ENCODE measurements at places on chromosomes 1 and 21.

- DNase-seq = no peak
Observed at GRCh38 chr1:11505591-11506538, 26.9 kb downstream of the DISP3 start.

DNA sequence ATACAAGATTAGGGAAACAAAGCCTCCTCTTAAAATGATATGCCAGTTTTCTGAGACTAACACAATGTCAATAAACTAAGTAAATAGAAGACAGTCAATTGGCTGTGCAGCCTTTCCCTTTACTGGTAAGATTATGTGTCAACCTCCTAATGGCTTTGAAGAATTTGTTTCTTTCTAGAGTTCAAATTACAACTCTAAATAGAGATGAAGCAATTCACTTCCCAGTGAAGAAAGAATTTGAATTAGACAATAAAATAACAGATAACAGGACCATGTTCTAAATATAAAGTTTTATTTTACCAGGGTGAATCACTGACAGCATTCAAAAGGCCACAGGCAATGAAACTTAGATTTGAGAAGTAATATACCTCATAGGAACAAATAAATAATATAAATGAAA is 680.3 kb downstream of the PLA2G4A start:
- DNase-seq = no peak

GRCh38 chr1:157189986-157190982 is 52.1 kb upstream of the ETV3 start:
- no peak for DNase-seq

- DNase-seq = no peak
Observed at GRCh38 chr1:15719381-15720120, 16.5 kb upstream of the SLC25A34 start.

- no peak for DNase-seq
Observed at GRCh38 chr1:170214117-170215032, 68.6 kb downstream of the NTMT2 start.

- no peak for DNase-seq
Observed at GRCh38 chr1:4267381-4268261, 367.5 kb upstream of the C1orf174 start.

DNA sequence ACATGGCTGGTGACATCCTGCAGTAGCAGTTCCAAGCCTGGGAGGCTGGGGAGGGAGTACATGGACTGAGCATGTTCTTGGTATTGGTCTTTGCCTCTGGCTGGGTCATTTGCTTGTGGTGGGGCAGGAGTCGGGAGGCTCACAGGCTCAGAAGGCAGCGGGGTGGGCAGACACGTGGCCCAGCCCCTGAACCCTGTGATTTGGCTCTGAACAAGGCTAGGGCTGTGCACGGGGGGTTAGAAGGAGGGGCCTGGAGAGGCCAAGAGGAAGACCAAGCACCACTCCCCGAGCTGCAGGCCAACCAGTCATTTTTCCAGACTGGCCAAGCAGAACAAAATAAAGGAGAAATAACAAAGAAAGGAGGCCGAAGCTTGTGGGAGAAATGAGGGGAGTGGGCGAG is 9.7 kb upstream of the PRELP start:
- DNase-seq = no peak

DNA sequence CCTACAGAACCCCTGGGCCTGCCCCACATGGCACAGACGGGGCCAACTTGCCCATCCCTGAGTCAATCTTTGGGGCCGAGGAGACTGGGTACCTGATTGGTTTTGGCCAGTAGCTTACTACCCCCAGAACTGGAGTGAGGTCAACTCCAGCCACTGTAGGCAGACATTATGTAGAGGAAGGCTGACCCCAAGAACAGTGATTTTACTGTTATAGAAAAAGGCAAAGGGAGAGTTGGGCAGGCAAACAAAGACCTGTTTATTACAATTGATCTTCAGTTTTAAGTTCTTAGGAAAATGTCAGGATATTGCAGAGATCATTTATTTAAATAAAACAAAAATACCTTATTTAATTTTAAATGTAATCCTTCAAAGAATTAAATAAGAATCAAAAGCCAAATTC is 653.8 kb downstream of the NPHP4 start:
- DNase-seq = no peak

DNA sequence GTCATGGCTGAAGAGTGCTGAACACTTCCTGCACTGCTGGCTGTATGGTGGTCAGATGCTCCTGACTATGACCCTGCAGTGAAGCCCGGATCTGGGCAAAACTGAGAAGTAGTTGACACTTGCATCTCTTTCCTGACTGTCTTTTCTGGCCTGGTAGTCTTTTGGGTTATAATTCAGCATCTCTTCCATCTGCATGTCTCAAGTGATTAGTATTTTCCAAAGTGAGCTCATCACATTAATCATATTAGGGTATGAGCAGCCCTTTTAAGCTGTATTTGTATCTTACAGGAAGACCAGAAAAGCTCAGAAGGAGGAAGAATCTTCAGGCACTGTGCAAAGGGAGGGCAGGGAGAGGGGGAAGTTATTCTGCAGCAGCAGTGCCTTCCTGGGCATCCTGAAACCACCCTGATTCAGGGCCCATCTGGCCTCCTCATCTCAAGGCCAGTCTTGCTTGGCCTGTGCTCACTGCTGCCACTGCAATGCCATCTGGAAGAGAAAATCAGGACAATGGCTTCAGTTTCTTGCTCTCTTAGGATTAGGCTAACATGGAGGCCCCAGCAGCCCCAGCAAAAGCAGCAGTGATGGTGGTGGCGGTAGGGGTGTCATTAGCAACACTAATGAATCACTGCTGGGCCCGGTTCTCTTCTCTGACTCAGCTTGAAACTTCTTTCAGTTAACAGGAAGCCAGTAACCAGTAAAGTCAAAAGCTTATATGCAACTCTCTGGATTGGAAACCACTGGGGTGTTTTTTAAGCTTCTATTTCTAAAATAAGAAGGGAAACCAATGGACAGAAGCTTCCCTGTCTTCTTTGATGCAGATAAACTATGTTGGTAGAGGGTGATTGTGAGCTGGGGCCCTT is 63.3 kb upstream of the WDR26 start:
- peak; percentile 85 for DNase-seq

- DNase-seq = no peak
Observed at GRCh38 chr1:207024202-207025145, 8.1 kb downstream of the C1orf116 start.

DNA sequence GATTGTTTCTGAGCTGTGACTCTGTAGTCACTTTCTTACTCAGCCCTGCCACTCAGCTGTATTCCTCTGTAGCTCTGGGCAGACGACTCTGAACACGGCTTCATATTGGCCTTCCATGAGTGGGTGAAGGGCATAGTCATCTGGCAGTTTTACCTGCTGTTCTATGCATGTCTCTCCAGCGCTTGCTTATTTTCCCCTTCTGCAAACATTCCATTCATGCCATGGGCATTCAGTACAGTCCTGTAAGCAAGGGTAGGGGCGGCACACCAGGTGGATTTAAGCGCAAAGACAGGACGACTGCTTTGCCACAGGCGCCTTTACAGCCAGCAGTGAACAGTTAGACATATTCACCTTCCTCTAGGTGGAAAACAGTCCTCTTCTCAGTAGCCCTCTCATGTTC is 4.4 kb upstream of the WDR26 start:
- no peak for DNase-seq

DNA sequence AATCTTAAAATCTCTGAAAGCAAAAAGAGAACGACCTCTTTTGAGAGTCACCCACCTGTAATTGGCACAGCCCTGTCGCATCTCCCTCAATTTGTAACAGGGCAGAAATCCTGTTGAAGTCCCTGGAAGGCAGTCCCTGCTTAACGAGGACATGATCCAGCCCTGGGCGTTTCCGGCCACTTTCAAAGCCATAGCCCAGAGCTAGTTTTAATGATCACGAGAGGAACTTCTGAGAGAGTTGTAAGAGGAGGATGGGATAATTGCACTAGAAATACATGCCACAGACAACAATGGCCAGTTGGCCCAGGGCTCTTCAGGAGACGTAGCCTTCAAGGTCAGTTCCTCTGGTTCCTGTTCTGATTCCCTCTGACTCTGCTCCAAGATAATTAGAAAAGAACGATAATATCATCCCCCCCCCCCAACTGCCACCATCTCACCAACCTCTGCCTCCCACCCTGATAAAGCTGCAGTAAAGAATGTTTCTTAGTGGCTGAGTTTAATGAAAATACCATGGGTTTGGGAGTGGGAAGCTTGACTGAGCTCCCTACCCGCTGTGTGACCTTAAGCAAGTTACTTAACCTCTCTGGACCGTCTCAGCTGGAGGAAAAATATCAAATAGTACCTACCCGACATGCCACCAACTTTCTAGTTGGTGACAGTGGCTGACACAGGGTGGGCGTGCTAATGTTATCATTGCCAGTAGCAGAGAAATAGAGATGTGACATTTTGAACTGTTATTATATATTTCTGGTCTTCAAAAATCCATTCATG is 140.0 kb downstream of the OMA1 start:
- no peak for DNase-seq

DNA sequence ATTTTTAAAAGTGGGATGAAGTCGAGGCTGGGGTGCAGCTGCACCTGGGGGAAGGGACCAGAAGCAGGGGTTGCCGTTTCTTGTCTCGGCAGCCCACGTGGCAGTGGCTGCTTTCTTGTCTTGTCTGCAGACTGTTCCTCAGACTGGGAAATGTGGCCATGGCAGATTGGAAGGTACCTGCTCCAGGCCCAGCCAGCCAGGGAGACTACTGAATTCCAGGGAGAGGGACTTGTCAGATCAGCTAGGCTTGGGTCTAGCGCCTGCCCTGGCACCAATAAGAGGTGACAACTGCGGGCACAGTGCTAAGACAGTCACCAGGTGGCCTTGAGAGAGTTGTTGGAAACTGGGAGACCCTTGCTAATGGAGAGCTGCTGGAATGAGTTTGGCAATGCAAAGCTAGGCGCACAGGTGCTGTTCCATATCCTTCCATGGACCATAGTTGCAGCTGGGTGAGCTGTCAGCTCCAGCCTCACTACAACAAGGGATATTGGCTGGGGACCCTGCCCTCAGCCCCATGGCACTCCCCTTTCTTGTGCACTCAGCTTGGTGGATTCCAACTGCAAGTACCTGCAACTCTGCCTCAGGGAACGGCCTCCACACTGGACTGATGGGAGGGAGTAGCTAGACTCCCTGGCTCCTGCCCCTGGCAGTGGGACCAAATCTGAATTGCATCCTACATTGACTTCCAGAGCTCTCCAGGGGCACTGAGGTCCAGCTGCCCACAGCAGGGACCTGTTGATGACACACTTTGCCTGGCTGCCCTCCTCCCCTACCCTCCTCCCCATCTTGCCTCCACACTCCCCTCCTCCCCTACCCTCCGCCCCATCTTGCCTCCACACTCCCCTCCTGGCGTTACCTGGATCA is 9.9 kb upstream of the IL22RA1 start:
- no peak for DNase-seq

- DNase-seq = no peak
Observed at GRCh38 chr21:42760951-42761751, 107.7 kb downstream of the PDE9A start.
